ENCODE measurements at places on chromosomes 7 and 10.

DNA sequence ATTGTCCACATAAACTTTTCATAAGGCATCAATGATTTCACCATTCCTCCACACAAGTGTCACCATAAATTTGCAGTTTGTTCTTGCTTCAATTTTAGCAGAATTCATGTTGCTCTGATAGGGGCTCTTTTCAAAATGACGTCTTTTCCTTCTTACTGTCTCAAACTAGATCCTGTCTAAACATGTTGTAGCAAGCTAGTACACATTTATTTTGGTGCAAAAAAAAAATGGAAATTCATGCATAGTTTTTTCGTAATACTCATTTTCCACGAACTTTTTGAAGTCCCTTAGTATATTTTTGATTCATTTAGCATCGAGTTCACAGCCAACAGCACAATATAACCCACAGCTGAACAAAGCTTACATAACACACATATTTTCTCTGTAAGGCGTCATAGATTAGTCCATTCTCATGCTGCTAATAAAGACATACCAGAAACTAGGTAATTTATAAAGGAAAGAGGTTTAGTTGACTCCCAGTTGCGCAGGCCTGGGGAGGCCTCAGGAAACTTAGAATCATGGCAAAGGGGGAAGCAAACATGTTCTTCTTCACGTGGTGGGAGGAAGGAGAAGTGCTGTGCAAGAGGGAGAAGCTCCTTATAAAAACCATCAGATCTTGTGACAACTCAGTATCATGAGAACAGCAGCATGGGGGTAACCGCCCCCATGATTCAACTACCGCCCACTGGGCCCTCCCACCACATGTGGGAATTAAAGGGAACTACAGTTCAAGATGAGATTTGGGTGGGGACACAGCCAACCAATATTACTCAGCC, 301.5 kb downstream of the CCDC3 start:
- peak; percentile 40 for DNase-seq

- no peak for DNase-seq
Observed at GRCh38 chr7:80135309-80136104, 876 bp downstream of the GNAI1 start.

DNA sequence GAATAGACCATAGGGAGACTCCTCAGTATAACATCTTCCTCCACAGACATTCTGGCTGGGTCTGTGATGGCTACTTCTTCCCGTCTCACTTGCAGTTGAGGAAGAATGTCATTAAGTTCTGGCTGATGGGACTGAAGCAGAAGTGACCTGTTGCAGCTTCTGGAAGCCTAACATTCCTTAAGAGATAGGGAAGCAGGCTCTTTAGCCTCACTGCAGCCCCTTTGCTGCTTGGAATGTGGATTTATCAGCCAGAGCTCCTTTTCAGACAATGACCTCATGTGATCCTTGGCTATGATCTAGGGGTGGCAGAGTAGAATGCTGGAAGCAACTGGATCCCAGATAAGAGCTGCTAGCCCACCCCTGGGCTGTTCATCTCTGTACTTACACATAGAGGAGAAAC, 142.5 kb downstream of the RNF216 start:
- DNase-seq: no peak

GRCh38 chr10:24333736-24334135, 124.8 kb downstream of the KIAA1217 start:
- DNase-seq: no peak

DNA sequence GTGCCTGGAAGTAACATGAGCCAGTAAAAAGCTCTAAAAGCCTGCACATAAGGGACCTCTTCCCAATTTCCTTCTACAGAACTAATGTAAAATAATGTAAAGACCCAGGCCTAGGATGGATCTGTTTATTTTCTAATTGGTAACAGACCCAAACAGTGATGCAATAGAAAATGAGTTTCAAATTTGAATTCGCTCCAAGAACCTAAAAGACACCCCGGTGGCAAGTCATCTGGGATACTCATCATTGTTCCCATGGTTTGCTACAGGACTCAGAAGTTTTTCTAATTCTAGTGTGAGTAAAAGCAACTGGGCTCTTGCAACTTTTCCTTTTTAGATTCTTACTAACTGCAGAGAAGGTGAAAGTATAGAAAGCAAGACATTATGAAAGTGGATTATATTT, 271.3 kb upstream of the CACNA2D1 start:
- no peak for DNase-seq

DNA sequence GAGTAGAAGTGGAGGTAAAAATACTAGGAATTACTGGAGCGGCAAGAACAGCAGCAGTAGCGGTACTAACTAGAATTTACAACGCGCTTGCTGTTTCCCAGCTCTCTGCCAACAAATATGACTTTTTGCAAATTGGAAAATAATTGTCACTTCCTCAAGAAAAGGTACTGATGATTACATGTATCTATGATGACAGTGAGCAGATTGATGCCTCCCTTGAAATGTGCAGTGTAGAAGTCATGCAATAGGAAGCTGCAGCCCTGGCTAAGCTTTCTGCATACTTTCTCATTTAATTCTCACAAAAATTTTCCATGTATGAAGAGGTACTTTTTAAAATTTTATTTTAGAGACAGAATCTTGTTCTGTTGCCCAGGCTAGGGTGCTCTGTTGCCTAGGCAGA, 49.9 kb downstream of the ANK3 start:
- no peak for DNase-seq

DNA sequence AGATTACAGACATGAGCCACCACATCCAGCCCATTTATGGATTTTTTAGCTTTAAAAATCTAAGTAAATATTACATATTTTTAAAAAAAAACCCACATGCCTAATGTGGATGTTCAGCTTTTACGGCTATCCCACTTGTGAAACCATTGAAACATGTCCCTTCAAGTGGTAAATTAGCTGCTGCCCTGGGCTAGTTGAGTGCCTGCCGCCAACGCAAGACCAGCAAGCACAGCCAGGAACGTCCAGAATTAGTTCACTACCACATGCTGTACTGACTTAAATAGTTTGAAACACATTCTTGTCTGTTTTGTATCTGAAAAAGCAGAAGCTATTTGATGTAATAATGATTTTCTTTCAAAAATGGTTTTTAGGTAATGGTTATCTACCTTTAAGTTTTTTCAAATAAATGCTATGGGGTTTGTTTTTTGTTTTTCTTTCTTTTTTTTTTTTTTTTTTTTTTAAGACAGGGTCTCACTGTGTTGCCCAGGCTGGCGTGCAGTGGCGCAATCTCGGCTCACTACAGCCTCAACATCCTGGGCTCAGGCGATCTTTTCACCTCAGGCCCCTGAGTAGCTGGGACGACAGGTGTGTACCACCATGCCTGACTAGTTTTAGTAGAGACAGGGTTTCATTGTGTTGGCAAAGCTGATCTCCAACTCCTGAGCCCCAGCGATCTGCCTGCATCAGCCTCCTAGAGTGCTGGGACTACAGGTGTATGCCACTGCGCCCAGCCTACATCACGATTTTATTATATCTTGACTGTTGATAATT, 57.0 kb downstream of the KLRG2 start:
- DNase-seq: no peak

- no peak for DNase-seq
Observed at GRCh38 chr10:86851328-86852207, 95.1 kb downstream of the BMPR1A start.

DNA sequence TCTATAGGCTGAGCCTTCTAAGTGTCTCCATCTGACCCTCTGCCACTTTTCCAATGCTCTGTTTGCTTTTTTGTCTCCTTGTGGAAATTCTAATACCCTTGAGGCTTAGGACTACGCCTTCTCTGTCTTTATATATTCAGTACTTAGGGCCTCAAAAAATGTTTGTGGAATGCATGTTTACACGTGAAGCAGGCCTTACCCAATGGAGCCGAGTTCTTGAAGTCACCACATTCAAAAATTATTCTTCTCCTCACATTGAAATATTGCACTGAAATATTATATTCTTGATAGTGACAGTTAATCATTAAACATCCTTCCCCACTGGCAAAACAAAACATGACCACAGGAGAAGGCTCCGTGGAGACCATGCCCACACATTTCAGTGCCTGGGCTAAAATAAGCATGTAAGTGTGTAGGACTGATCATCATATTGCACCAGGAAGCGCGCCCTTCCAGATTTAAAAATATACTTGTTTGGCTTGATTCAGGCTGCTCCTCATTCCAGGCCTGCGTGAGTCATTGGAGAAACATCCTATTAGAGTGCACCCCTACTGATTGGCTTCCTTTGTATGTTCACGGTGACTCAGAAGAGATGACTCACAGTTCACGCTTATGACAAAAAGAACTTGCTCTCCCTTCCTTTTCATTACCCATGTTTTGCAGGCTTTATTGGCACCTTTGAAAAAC, 307.4 kb upstream of the AOAH start:
- peak; percentile 50 for DNase-seq

- no peak for DNase-seq
Observed at GRCh38 chr10:80453842-80454512, at the start of gene TSPAN14. Gene TSPAN14, plus strand, starts transcription at chr10:80454310. Its CDS starts 34,924 bp downstream, at chr10:80489234.

- no peak for DNase-seq
Observed at GRCh38 chr7:20721086-20721810, 65.4 kb downstream of the SP8 start.

- no peak for DNase-seq
Observed at GRCh38 chr7:137036768-137037167, 168.3 kb downstream of the CHRM2 start.

GRCh38 chr7:137151690-137152052, 191.9 kb downstream of the PTN start:
- DNase-seq: no peak

GRCh38 chr10:99394761-99395386, 35.5 kb downstream of the GOT1 start:
- no peak for DNase-seq

GRCh38 chr10:118145256-118145655, 98.5 kb upstream of the RAB11FIP2 start:
- DNase-seq: no peak

- no peak for DNase-seq
Observed at GRCh38 chr7:143490717-143491306, 13.1 kb downstream of the TAS2R41 start.

GRCh38 chr10:20856484-20856883, 40.6 kb downstream of the NEBL start:
- DNase-seq: no peak

DNA sequence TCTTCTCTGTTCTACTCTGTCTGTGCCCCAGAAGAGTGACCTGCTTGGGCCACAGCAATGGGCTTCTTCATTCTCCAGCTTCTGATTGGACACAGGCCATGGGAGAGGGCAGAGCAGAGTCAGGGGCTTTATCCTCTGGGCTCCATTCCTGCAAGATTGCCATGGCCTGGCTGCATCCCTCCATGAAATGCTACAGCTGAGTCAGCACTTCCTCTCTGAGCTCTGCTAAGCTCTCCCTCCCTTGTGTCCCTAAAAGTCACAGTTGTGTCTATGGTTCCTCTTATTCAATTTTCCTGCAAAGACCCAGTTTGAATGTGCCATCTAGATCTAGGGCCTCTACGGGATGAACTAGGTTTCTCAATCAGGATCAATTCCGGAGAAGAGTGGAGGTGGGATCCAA, 903.8 kb downstream of the TYW1 start:
- no peak for DNase-seq

DNA sequence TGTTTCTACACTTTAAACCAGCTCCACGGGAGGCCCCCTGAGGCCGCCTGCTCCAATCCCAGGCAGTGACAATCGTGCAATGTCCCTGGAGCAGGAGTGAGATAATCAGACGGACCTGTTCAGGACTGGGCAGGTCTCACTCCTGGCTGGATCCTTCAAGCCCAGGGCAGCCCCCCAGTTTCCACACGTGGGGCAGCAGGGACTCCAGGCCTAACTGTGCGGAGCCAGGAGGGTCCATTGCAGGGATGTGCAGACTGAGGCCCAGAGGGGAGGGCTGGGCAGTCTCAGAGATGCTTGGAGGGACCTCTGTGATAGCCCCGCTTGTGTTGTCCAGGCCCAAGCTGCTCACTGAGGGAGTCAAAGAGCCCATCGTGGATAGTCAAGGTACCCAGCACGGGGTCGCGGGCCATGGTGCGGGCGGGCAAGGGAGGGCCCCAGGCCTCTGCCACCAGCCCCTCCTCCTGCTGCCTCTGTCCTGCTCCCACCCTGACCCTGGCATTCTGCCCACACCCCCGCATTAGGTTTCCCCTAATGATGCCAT, 110.5 kb upstream of the KCTD7 start:
- DNase-seq: no peak

DNA sequence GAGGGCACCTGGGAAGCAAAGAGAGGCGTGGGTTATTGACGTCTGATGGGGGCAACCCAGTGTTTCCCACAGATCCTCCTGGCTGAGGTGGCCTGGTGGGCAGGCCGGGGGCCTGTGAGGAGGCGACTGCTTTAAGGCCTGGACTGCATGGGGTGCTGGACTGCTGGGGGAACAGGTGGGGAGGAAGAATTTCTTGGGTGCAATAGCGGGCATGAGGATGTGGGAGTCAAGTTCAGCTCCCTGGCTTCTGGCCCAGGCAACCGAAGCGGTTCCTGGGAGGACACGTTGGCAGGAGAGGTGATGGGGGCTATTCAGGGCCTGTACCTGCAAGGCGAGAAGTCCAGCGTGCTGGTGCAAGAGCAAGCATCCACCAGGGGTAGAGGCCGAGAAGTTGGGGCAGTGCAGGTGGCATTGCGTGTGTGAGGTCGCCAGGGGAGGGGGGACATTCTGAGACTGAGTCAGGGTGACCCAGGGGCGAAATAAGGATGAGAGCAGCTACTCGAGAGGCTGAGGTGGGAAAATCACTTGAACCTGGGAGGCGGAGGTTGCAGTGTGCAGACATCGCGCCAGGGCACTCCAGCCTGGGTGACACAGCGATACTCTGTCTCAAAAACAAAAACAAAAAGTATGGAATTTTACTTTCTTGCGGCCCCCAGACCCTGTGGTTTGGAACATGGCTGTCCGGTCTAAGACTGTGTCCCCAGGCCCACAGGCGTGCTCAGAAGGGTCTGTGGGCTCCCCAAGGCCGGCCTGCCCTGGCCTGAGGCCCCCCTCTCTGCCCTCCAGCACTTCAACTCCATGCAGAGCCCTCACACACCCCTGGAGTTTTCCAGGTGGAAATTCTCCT, 53.6 kb upstream of the ELN start:
- DNase-seq: no peak

DNA sequence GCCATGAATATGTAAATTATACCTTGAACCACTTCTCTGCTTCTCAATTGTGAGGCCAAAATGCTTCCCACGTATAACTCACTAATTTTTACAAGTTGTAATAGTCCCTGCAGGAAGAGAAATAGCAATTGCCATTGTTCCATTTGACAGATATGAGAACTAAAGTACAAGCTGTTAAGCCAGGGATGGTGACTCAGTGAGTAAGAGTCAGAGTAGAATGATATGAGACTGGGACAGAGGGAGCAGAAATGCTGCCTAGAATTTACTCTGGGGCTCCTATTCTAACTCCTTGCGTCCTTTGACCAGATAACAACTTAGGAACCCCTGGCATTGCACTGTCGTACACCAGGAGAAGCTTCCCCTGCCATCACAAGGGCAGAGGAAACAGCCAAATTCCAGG, 45.1 kb upstream of the SEPTIN7 start:
- no peak for DNase-seq

- no peak for DNase-seq
Observed at GRCh38 chr7:44867073-44867995, 18.0 kb downstream of the PURB start.

GRCh38 chr10:125451319-125451718, 231.6 kb downstream of the TEX36 start:
- no peak for DNase-seq
